ENCODE measurements at places on chromosomes 16 and 17. TPM values are rescaled to one million over a fixed set of nuclear protein-coding genes. Genes with fewer than 3 reads are reported as not detected.

SOX9 gene
- 8.9 TPM for total RNA-seq

FGF11 gene
- total RNA-seq: 0.85 TPM

NUDT7 gene
- 5.8 TPM for total RNA-seq

PIK3R5 gene
- total RNA-seq: 0.18 TPM

C16orf96 gene
- total RNA-seq: 0.02 TPM

AANAT gene
- 0.36 TPM for total RNA-seq

NXN gene
- 23.4 TPM for total RNA-seq

ACSM5 gene
- not detected for total RNA-seq

C1QTNF1 gene
- total RNA-seq: 59.1 TPM

GUCY2D gene
- total RNA-seq: 0.46 TPM

UNC45B gene
- total RNA-seq: not detected

NLK gene
- 9.1 TPM for total RNA-seq

MYH11 gene
- total RNA-seq: 0.01 TPM

CES4A gene
- total RNA-seq: 4.2 TPM

CFAP52 gene
- 0.16 TPM for total RNA-seq

SCNN1B gene
- 0.86 TPM for total RNA-seq

C1QL1 gene
- 35.0 TPM for total RNA-seq

ZPBP2 gene
- not detected for total RNA-seq

TPSAB1 gene
- total RNA-seq: not detected

ALOX15 gene
- total RNA-seq: 0.06 TPM

NOS2 gene
- 0.26 TPM for total RNA-seq
